ENCODE measurements at places on chromosomes 7 and 10.
A peak's percentile ranks its signal among the peaks of the same experiment; 100 is the strongest.

DNA sequence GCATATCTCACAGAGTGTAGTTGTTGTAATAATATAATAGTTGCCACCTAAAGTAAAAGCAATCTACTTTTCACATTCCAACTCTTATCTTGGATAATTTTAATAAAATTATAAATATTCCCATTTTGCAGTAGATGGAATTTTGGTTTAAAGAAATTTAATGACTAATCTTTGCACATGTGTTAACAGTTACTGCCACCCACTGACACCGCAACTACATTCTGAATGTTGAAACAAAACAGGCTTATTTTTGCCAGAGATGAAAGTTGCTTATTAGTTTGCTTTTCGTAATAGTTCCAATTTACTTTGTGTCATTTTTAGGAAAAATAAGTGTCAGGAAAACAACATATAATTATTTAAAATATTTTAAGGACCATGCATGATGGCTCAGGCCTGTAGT lies 557.5 kb upstream of the PCDH15 start:
- DNase-seq: no peak

GRCh38 chr7:128938544-128939074 lies 882 bp downstream of the IRF5 start:
- DNase-seq: no peak

DNA sequence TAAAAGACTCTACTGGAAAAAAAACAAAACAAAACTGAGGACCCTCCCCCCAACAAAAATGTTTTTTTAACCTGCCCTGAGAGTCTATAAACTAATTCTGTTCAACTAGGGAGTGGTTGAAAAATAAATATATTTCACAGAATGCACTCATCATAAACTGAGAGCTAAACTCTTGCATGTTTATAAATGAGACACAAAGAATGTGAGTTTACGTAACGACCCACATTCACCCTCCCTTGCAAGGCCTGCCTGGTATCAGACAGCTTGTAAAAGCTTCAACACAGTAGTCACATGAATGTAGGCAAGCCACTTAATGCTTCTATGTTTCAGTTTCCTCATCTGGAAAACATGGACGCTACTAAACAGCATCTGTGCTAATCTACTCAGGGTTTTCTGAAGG lies 50.3 kb downstream of the JAZF1 start:
- no peak for DNase-seq

DNA sequence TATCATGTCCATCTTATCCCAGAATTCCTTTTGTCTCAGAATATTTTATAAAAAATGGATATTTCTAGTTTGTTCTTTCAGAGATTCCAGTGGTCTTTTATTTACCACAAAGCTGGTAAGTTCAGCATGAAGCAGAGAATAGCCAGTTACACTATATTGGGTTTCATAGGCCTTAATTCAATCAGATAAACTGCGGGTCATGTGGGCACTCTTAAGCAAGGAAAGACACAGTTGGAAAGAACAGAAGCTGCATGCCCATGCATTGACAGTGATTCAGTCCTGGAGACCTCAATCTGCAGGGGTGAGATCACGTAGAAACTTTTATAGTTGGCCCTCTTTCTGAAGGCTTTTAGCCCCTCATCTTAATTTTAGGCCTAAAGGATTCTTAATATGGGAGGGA lies 281.3 kb upstream of the IGFBP3 start:
- no peak for DNase-seq

DNA sequence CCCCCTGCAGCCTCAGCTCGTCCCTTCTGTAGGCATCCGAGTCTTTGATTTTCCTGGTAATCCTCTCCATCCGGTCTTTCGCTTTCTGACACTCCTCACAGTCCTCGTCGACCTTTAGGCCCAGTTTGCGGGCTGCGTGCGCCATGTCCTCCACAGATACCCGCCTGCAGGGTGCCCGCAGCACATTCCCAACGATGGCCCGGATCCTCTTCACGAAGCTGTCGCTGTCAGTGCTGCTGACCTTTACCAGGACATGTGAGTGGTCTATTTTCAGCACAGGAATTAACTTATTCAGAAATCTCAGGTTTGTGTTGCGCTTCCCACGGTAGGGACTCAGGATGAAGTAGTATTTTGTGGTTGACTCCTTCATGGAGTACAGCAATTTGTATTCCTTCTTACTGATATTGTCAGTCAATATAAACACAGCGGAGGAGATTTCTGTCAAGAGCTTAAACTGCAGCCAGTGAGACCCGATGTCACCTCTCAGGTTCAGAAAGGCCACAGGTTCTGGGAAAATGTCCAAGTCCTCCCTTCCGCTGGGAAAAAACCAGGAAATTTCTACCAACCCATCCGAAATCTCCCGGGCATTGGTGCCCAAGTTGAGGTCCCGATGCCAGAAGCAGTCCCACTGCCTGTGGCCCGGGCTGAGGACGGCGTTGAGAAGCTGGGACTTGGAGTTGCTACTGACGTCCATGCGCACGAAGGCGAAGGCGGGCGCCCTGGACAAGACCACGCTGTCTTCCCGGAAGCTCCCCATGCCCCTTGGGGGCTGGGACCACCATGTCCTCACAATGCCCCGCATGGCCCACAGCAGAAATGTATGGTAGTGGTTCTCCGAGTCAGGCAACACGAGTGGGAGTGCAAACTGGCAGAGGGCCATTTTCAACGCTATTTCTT lies 8.9 kb upstream of the MRPS24 start:
- DNase-seq: no peak

DNA sequence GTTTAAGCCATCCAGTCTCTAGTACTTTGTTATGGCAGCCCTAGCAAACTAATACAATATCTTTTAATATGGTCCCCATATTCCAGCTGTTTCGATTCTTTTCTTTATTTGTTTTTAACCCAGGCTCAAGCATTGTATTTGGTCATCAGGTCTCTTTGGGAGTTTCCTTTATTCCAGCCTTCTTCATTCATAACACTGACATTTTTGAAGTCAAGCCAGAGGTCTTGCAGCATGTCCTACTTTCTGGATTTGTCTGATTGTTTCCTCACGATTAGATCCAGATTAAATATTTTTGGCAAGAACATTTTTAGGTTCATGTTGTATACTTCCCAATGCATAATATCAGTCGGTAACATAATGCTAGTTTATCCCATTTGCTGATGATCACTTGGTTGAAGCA lies 11.8 kb downstream of the SLC25A13 start:
- DNase-seq: no peak

GRCh38 chr7:149209518-149210269 lies 14.3 kb downstream of the ZNF282 start:
- DNase-seq: peak; percentile 78

- no peak for DNase-seq
These were observed at the start of gene NKX6-2 for GRCh38 chr10:132785723-132786475. TSS of gene NKX6-2 (minus strand) at chr10:132786147. CDS start at chr10:132785948, 199 bp downstream.

DNA sequence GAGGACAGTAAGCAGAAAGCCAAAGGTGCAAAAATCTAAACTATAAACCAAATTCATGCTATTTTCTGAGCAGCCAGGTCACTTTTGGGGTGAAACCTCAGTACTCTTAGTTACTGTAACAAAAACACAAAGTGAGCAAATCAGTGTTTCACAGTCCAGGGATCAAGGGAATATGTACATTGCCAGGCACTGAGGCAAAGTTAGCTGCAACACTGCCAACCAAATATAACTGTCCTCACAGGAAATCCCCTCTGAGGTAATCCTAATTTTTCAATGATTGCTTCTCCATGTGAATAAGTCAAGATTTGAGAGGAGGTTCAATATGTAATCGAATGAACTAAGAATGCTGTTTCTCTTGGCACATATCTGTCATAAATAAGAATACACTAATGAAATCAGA lies 229.7 kb downstream of the TSPAN12 start:
- DNase-seq: no peak

- DNase-seq: no peak
These were observed 136.3 kb downstream of the MAPK8 start for GRCh38 chr10:48442809-48443177.

DNA sequence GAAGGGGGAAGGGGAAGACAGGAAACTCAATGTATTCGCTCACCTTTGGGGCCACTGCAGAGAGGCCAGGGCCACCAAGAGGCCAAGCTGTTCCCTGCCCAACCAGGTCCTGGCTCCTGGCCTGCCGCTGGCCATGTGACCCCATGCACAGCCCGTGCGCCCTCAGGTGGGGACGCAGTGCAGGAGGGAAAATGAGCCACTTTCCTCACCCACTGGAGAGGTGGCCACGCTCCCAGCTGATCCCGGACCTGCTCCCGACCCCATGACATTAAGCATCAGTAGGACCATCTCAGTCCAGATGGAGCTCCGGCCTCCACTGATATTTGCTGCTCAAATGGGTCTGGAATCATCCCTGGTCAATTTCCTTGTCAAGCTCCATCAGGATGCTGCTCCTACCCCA lies 40.2 kb downstream of the HSPA12A start:
- no peak for DNase-seq

DNA sequence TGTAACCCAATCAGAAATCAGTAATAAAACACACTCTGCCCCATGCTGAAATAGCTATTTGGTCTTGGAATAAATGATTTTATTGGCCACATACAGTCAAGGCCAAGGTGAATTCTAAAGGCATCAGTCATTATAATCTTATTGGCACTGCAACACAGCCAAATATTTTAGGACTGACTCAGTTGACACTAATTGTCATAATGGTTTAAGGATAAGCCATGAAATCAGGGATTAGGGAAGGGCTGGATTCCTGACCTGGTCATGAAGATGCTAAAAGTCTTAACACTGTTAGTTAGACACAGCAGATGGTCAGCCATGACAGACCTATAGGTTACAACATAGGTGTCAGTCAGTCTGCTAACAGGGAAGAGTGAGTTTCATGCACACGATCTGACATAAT lies 330.3 kb upstream of the NPSR1 start:
- DNase-seq: no peak

DNA sequence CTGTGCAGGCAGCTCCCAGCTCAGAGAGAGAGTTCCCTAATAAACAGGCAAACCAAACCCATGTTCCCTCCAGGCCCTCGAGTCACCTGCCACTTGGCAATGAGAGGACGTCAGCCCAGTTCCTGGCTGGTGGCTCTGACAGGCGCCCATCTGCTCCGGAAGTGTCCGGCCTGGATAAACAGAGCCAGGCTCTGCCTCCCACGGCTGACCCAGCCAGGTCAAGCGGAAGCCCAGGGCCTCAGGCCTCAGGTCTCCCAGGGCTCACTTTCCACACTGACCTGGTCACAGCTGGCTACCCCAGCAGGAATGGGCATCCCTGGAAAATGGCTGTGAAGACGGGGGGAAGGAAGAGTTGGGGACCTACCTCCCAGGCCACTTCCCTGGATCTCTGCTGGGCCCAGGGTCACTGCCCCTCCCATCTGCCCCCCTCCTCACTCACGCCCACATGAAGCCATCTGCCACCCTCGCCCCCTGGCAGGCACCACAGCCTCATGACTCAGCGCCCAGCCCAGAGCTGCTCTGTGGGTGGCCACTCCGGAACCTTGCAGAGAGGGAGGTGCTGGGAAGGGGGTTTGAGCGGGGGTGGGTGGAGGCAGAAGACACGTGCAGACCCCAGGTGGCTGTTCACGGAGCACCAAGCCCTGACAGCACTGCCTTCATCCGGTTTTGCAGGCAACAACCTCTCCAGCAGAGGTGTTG lies 37.4 kb upstream of the DUSP5 start:
- peak; percentile 73 for DNase-seq

- no peak for DNase-seq
These were observed 9.9 kb downstream of the DCLRE1A start for GRCh38 chr10:113843972-113844485.

GRCh38 chr7:1940863-1941262 lies 270.8 kb downstream of the ELFN1 start:
- no peak for DNase-seq

DNA sequence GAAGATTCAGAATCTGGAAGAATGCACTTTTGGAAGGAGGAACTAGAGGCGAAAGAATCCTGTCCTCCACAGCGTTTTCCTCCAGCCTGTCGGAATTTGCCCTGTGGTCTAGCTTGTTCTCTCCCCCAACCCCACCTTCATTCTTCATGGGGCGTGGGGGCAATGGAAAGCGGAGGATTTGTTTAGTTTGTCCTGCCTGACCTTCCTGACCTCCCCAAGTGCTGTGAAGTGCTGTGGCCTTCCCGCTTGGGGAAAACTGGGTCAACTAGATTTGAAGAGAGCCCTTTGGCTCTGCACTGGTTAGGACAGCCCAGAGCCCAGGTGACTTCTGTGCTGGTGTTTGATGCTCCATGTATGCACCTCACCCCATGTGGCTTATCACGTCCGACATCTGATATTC lies 49.1 kb downstream of the GATA3 start:
- DNase-seq: no peak

- DNase-seq: no peak
These were observed 443.8 kb downstream of the GPAM start for GRCh38 chr10:111739874-111740139.

- no peak for DNase-seq
These were observed 165.7 kb downstream of the PARD3 start for GRCh38 chr10:34649385-34649784.

- no peak for DNase-seq
These were observed 66.8 kb downstream of the TRIL start for GRCh38 chr7:28891192-28891875.

DNA sequence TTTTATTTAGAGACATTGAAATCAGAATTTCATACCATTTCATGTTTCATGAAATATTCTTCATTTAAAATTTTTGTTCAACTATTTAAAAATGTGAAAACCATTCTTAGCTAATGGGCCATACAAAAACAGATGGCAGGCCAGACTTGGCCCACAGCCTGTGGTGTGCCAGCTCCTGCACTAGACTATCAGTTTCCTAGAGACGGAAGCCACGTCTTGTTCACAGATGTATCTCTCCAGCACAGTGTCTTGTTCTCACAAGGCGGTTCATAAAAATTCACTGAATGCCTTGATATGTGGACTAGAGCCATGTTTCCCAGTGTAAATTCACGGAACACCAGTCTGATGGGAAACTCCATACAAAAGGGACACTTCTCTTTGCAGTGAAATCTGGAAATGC lies 216.0 kb downstream of the KCNMA1 start:
- DNase-seq: no peak

- DNase-seq: no peak
These were observed 1034.2 kb upstream of the C7orf33 start for GRCh38 chr7:147556317-147556716.

DNA sequence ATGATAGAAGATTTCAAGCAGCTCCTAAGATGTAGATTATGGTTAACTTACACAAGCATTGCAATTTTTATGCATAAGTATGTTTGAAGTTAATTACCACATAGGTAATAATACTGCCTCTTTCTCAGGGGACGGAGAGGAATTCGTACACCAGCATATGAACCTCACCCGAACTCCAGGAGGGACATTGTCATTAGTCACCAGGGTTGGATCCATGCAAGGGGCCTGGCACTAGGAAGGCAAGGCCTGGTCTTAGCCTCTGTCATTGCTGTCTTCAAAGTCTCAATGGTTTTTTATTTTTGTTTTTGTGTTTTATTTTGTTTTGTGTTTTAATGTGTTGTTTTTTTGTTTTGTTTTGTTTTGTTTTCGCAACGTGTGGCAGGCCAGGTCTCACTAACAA lies 145.6 kb upstream of the PPP2R2D start:
- DNase-seq: no peak

DNA sequence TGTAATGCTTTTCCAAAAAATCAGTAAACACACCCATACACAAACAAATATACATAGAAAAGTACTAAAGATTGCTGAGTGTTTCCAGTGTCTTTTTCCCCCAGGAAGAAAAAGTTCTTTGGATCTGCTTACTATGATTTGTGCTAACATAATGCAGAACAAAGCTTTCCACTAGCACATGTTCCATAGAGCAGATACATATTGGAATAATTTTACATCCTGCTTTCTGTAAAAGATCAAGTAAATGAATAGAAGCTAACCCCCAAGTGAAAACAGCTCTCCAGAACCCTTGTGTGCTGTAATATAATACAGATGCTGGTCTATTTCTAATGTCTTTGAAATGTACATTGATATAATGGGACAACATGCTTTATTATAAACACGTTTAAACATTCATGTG lies 125.5 kb downstream of the PON1 start:
- no peak for DNase-seq

All from activated CD4-positive, alpha-beta T cell treated with anti-CD3 and anti-CD28 coated beads for 4 hours (primary cell).